ENCODE measurements at places on chromosomes 6 and 20. TPM values are rescaled to one million over a fixed set of nuclear protein-coding genes. Genes with fewer than 3 reads are reported as not detected.
A peak's percentile ranks its signal among the peaks of the same experiment; 100 is the strongest.

GRCh38 chr6:168272415-168273325 is 46.9 kb downstream of the DACT2 start:
- DNase-seq = no peak

GRCh38 chr6:160170018-160170680 is 48.5 kb downstream of the SLC22A1 start:
- DNase-seq = no peak

DNA sequence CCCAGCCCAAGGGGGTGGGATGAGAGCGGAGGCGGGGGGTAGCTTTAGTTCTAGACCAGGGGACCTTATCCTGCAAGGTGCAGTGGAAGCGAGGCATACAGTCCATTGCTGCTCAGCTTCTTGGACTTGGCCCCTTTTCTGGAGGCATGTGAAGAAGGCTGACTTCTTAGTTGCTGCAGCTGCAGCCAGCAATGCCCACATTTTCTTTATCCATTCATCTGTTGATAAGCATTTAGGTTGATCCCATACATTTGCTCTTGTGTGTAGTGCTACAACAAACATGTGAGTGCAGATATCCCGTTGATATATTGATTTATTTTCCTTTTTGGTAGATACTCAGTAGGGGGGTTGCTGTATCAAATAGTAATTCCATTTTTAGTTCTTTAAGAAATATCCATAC is 461.2 kb upstream of the IMPG1 start:
- no peak for DNase-seq

DNA sequence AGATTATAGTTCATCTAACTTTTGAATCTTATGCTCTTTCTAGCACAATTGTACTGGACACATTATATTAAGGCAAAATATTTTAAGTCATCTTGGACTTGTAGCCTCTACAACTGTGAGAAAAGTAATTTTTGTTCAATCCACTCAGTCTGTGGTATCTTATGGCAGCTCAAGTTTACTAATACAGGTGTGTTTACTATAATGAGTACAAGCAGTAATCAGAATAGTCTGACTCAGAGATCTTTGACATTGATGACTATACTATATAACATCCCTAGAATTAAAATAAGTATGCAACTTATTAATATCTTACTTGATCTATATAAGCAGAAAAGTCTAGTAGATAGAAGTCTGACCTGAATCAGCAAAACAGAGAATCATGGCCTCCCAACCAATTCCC is 40.7 kb upstream of the PRSS16 start:
- no peak for DNase-seq

GRCh38 chr20:6618051-6618450 is 149.4 kb upstream of the BMP2 start:
- DNase-seq = no peak

The VPS52 gene
- 32.3 TPM for total RNA-seq

The APOM gene
- 3.3 TPM for total RNA-seq

DNA sequence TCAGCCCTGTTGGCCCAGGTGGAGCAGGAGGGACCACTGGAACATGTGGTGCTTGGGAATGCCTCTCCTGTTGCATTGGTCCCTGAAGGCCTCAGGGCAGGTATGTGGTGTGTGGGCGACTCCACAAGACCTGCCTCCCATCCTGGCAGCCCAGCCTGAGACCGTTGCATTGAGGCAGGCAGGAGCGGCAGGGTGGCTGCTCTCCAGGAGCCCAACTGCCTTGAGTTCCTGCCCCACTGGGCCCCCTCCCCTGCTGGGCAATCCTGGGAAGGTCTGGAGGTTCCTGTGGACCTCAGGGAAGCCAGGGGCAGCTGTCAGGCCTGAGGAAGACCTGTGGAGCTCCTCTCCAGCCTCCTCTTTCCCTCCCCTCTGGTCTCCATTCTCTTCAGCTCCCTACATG is 19.8 kb downstream of the MAVS start:
- no peak for DNase-seq

The TIAM2 gene
- 5.1 TPM for total RNA-seq

GRCh38 chr6:34460796-34461507 is 4.9 kb upstream of the PACSIN1 start:
- DNase-seq = peak; percentile 37

DNA sequence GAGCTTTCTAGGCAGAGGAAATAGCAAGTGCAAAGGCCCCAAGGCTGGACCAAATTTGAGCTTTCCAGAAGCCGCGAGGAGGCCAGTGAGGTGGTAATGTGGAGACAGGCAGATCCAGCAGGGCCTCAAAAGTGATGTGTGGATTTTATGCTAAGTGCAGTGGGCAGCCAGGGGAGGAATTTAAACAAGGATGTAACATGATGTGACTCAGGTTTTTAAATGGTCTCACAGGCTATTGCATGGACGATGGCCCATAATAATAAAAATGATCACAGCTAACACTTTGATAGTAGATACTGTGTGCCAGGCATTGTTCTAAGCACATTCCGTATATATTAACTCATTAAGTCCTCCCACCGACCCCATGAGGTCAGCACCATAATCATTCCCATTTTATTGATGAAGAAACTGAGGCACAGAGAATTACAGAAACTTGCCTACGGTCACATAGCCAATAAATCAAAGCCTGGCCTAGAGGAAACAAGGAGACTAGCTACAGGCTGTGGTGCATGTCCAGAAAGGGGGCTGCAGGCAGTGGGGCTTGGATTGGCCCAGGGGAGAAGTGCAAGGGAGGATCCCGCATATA is 18.0 kb upstream of the PREX1 start:
- DNase-seq = peak; percentile 29

- DNase-seq = no peak
These were observed 37.5 kb upstream of the ADGRF1 start for GRCh38 chr6:47079638-47080037.

The WFDC2 gene
- not detected for total RNA-seq

The FOXP4 gene
- 5.4 TPM for total RNA-seq

- DNase-seq = no peak
These were observed 309.8 kb upstream of the SUPT3H start for GRCh38 chr6:45687570-45687969.

DNA sequence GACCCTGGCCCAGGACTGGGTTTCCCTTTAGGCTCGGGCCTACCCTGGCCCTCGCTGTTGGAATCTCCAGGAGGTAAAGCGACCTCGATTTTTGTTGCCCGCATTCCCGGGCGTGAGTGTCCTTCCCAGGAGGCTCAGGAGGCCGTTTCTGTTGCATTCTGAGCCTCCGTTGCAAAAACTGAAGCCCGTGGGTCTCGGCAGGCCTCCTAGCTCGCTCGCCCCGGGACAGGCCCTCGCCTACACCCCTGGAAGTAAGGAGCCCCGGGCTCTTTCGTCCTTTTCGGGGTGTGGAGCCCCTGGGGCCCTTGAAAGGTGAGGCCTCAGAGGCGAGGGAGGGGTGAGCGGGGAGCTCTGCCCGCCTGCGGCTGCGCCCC is 2.3 kb downstream of the NR2E1 start:
- no peak for DNase-seq

- no peak for DNase-seq
These were observed 21.1 kb downstream of the BCL2L1 start for GRCh38 chr20:31701591-31701990.

The DDX43 gene
- 0.11 TPM for total RNA-seq

The VSTM2L gene
- 9.2 TPM for total RNA-seq

DNA sequence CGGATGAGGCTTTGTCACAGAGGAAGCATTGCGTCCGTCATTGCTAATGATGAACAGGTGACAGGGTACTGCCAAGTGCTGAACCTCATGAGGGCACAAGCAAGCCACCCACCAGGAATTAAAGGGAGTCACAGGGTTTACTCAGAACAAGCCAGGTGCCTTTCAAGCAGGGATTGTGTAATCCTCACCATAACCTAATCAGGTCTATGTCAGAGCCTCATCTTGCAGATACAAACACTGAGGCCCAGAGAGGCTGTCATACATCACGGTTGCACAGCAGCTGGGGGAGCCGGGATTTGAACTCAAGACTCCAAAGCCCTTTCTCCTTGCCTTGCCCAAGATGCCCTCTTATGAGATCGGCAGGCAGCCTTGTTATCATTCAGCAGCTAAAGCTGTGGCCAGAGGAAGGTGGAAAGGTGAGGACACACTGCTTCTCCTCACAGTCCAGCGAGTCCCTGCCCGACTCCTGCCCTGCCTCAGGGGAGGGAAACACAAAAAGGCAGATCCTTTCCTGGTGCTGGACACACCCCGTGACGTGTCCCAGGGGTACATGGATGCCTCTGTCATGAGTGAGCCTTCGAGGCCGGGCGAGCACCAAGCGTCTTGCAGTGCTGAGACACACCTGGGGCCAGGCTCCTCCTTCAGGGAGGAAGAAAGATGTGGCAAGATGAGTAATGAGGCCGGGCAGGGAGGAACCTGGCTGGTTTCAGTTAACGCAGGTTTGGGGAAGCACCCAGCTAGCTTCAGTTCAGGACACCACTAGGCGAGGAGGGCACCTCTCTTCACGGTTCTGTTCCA is 214.9 kb downstream of the LY86 start:
- DNase-seq = no peak

GRCh38 chr20:775679-776135 is 7.4 kb upstream of the SLC52A3 start:
- no peak for DNase-seq

DNA sequence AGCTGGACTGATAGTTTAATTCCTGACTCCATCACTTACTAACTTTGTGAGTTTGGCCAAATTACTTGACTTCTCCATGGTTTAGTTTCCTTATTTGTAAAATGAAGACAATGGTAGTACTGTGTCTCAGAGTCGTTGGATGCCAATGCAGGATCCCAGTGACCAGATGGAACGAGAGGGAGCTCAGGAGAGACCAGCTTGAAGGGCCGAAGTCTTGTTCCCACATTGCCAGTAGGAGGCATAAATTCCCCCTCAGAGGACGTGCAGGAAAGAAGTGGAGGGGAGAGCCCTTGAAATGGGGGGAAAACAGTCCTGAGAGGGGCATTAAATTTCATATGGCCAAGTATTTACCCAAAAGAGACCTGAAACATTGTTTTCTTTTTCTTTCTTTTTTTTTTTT is 2.1 kb upstream of the MUC22 start:
- no peak for DNase-seq

The PSORS1C1 gene
- total RNA-seq = 0.22 TPM

DNA sequence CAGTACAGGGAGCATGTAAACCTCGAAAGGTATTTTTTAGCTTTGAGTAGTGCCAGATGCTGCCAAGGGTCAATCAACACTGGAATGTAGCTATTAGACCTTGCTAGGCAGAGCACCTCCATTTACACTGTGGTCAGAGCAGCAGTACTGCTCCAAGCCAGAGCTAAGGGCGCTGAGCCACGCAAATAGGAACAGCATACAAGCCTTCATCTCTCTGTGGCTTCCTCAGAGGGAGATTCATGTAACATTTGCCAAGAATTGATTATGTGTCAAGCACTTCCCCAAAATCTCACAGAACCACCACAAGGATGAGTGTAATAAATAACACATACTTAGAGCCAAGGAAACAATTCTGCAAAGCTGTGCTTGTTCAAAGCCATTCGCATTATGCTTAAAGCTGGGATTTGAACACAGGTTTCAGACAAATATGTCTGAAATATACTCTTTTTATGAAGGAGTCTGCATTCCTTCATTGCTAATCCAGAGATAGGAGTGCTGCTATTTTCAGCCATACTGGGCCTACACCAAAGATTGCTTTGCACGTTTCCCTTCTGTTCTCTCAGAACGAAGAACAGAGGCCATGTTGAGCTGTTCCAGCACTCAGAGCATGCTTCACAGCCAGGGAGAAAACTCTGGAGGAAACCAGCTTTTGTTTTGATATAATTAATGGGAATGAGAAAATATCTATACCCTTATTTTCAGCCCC is 97.7 kb downstream of the SLC16A10 start:
- DNase-seq = no peak

DNA sequence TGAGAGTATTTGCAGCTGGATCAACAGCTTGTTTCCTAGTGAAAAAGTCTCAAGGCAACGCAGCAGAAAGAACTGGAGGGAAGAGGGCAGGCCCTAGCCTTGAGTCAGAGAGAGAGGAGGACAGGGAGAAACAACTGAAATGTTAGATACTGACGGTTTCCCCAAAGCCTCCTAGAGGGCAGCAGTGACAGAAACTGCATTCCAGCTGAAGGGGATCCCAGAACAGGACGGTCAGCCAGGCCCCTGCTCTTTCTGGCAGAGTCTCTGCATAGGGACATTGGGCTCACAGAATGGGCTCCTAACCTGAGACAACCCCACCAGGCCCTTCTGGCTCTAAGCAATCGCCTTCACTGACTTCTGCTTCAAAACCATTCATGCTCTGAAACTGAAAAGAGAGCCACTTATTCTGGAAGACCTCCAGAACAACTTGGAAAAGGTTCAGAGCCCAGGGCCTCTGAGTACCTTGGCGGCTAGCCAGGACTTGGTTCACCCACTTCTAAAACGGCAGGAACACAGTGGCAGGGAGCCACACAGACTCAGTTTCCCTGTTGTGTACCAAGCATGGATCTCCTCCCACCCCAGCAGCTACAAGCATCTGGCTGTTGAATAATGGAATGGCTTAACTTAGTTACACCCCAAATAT is 72.9 kb downstream of the PSMB1 start:
- peak; percentile 32 for DNase-seq

The SAMD3 gene
- total RNA-seq = 0.32 TPM

The DZANK1 gene
- total RNA-seq = 3.4 TPM

DNA sequence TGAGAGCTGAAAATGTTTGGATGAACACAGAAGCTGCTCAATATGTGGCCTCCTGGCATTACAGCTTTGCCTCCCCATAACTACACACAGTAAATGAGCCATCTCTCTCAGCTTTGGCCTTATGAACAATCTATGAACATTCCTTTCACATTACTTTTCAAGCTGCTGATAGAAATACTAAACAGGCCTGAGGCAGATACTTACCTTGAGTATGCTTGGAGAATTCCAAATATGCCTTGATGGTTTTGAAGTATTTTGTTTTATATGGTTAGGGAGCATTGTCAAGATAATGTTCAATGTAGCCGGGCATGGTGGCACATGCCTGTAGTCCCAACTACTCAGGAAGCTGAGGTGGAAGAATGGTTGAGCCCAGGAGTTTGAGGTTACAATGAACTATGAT is 104.5 kb downstream of the CD24 start:
- DNase-seq = peak; percentile 83

DNA sequence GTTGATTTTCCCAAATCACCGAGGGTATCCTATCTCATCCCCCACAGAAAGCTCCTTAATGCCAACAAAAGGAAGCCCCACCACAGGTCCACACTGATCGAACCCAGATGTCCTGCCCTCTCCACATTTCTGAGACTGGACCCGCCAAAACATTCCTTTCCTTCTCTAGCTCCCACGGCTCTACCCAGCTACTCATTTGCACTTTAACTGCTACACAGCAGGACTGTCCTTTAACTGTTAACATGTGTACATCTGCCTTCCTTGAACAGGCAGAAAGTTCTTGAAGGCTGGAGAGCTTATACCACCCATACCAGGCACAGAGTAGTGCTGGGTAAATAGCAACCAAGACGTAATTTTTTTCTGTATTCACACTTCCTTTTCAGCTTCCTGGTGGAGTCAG is 68.6 kb downstream of the TRMT6 start:
- no peak for DNase-seq

- DNase-seq = no peak
These were observed 92.5 kb upstream of the HDGFL1 start for GRCh38 chr6:22476811-22477390.

- no peak for DNase-seq
These were observed 153.0 kb upstream of the PTPN1 start for GRCh38 chr20:50356962-50357782.

Measured in GM23248 (cell line).